Prostate gland (tissue), 2 donors: ENCODE measurements at places on chromosomes 2 and 18.

DNA sequence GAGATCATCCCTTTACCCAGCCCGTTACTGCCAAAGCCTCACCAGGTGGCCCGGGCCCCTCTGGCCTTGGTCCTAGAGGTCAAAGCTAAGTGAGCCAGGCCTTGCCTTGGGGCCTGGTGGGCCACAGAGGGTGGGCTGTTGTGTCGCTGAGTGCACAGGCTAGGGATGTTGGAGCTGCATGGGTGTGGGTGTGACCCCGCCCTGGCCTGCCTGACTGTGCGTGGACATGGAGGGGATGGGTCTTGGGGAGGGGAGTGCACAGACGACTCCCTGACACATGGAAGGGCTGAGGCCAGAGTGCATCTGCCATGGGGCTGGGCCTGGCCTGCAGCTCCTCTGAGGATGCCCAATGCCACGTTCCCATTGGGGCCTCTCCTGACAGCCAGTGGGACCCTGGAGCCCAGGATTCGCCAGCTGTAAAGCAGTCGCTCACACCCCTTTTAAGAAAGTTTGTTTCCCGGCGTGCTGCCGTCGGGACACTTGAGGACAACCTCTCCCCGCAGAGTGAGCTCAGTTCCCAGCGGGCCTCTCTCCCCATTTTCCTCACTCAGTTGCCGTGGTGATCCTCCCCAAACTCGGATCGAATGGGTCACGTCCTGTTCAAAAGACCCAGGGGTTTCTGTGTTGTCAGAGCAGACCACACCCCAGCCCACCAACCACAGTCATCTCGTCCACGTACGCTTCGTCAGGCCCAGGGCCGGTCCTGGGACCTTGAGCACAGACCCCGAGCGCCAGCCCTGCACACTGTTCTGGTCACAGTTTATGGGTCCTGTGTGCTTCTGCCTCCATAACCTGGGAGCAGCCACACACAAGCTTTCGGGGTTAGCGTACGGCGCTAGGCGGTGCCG, 93.5 kb downstream of the NFATC1 start:
- no peak for DNase-seq

DNA sequence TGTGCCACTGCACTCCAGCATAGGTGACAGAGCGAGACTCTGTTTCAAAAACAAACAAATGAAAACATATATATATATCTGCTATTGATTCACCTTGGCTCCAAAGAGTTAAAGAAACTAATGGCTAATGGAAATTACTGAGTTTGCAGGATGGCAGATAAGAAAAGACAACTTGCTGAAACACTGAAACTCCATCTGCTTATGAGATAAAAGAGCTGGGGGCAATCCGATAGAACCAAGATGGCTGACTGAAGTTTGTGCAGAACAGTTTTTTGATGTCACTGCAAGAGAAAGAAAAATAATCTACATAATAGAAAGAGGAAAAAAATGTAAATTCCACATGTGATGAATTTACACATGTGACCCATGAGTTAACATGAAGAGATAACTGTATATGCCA, 88.2 kb downstream of the LRATD1 start:
- no peak for DNase-seq

GRCh38 chr2:127581516-127582490, 46.3 kb downstream of the MYO7B start:
- DNase-seq: no peak

DNA sequence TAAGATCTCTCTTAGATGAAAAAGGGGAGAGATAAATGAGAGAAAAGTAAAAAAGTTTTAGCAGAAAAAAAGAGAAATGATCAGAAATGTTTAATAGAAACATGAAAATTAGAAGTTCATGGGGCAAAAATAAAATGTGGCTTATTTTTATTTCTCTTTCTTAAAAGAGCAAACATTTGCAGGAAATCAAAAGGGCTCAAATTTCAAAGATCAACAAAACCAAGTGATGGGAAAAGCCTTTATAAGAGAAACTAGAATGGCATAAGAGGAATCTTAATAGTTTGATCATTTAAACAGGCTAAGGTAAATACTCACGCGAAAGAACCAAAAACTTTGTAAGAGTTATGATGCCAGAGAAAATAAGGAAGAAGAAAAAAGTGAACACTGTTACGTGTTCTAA, 23.3 kb upstream of the DAW1 start:
- DNase-seq: no peak

- DNase-seq: no peak
Observed at GRCh38 chr2:105138643-105139042, 100.8 kb downstream of the MRPS9 start.

- peak; percentile 3 for DNase-seq
Observed at GRCh38 chr2:240469239-240469636, 33.8 kb downstream of the GPC1 start.

DNA sequence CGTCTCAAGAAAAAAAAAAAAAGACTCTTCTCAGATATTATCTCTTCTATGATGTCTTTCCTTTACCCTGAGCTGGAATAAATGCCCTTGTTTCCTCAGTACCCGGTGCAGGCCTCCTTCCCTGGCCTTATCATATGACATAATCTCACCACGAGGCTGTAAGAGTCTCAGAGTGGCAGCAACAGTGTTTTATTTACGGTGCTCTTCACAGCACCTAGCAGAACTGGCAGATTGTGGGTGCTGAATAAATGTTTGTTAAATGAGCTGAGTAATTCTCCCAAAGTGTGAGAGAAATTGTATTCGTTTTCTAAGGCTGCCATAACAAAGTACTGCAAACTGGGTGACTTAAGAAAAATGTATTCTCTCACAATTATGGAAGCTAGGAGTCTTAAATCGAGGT, 82.8 kb upstream of the CD28 start:
- no peak for DNase-seq

- DNase-seq: no peak
Observed at GRCh38 chr2:11676640-11677039, 6.6 kb upstream of the NTSR2 start.

DNA sequence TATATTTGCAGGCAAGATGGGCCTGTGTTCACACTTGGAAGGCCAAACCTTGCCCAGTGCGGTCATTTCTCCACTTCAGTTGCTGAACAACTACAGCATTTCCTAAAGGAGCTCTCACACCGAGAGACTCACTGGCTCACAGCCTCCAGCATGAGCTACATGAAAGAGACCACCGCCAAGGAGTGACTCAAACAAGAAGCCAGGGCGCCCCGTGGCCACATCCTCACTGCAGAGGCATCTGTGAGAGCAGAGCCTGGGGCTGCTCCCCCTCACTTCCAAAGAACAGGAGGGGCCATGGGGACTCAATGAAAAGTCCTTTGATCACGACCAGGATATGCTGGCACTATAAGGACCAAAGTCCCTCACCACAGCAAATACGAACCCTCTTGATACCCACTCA, 50.0 kb downstream of the TMEM163 start:
- DNase-seq: no peak

- no peak for DNase-seq
Observed at GRCh38 chr2:231930593-231931281, 4.5 kb upstream of the NPPC start.

DNA sequence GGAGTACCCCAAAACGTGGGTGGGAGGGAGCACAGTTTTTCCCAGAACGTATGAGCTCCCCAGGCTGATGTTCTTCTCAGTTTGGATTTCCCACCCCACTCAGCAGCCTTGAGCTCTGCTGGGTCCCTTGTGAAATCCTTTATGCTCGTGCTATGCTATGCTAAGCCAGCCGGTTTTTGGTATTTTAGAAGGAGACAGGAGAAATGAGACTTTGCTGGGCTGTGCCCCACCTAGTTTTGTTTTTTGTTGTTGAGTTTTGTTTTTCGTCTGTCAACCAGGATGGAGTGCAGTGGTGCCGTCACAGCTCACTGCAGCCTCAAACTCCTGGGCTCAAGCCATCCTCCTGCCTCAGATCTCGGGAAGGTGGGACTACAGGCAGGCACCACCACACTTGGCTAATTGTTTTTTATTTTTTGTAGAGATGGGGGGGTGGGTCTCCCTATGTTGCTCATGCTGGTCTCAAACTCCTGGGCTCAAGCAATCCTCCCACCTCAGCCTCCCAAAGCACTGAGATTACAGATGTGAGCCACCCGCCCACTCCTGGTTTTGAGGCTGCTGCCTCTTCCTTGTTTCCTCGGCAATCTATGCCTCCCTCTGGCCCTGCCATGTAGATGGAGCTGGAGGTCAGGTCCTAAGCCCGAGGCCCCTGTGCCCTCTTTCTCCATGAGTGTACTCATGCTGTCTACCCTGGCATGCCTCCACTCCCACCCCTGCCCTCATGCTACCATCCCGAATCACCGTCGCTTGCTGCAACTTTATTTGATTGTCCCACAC, 17.5 kb upstream of the MGAT4A start:
- DNase-seq: no peak

DNA sequence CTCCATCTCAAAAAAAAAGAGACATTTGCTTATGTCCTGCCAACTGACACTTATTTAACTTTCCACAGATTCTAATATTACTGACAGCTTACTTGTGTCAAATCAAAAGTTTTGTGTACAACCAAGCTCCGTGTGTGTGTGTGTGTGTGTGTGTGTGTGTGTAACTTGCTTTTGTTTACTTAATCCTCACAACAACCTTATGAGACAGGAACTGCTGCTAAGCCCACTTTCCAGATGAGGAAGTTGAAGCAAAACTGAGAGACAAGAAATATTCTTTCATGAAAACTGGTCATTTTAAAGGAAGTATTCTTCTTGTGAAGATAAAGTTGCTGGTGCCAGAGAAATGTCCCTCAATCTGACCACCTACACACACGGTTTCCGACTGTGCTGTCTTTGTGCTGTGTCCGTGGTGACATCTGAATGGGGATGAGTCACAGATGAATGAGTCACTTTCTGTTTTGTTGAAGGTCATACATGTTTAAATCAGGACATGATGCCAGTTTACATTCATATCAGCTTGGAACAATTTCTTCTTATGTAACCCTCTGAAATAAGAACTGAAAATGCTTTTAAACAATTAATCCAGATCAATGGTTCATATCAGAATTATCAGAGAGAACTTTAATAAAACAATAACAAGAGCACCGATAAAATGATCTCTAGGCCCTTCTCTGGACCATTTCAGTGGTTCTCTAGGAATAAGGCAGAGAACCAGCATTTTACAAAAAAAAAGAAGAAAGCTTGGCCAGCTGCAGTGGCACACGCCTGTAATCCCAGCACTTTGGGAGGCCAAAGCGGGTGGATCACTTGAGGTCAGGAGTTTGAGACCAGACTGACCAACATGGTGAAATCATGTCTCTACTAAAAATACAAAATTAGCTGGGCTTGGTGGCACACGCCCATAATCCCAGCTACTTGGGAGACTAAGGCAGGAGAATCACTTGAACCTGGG, 95.5 kb downstream of the THNSL2 start:
- DNase-seq: no peak

- no peak for DNase-seq
Observed at GRCh38 chr2:164066095-164066494, 330.3 kb upstream of the FIGN start.

GRCh38 chr18:50475538-50476193, 84.2 kb upstream of the MAPK4 start:
- DNase-seq: no peak

DNA sequence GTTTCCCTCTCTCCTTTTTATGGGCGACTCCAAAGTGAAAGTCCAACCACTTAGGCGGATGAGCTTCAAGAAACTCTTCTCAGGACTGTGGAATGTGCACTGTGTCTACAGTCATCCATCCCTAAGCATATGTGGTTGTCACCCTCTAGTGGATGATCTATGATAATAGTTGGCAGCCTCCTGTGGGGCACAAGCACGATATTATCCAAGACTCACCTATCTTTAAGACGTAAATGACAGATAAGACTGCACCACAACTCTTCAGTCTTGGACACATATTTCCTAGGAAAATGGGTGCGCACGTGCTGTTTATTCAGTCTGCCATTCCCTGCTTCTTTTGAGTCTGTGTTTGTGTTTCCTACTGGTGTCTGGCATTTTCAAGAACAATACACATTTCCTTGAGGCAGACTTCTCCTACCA, 145.5 kb upstream of the CTAGE1 start:
- DNase-seq: peak; percentile 59

GRCh38 chr2:38892819-38893218, 3.1 kb downstream of the ARHGEF33 start:
- no peak for DNase-seq

DNA sequence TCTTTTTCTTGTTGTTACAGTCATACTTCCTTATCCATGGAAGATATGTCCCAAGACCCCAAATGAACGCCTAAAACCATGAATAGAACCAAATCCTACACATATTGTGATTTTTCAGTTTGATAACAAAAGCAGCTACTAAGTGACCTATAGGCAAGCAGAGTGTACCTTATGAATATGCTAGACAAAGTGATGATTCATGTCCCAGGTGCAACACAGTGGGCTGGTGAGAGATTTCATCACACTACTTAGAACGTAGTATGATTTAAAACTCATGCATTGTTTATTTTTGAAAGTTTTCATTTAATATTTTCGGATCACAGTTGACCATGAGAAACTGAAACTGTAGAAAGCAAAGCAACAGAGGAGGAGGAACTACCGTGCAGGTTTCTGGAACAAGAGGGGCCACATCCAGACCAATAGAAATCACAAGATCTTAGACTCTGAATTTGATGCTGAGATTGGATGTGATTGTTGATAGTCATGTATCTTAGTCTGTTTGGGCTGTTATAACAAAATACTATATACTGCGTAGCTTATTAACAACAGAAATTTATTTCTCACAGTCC, 470.8 kb upstream of the VRK2 start:
- no peak for DNase-seq

GRCh38 chr18:6333981-6334380, 80.7 kb downstream of the L3MBTL4 start:
- DNase-seq: no peak

- DNase-seq: no peak
Observed at GRCh38 chr18:24104486-24104885, 34.4 kb upstream of the CABYR start.
